ENCODE measurements at places on chromosomes 3 and 15.
A peak's percentile ranks its signal among the peaks of the same experiment; 100 is the strongest.

- peak; percentile 89 for DNase-seq
Observed at GRCh38 chr3:14431917-14432834, 29.8 kb downstream of the SLC6A6 start.

- DNase-seq: no peak
Observed at GRCh38 chr3:175778994-175779393, 919.9 kb downstream of the NAALADL2 start.

DNA sequence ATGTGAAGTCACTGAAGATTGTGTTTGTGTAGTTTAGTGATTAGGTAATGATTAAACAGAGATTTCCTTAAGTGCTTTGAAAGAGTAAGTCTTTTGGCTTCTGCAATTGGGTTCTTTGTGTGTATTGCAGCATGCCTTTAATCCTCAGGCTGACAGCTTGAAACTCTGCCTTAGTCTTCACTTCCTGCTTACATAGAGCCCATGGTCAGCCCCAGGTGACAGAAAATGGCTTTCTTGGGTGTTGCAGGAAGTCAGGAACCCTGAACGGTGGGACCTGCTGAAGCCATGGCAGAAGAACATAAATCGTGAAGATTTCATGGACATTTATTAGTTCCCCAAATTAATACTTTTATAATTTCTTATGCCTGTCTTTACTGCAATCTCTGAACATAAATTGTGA is 61.3 kb downstream of the KBTBD8 start:
- no peak for DNase-seq

DNA sequence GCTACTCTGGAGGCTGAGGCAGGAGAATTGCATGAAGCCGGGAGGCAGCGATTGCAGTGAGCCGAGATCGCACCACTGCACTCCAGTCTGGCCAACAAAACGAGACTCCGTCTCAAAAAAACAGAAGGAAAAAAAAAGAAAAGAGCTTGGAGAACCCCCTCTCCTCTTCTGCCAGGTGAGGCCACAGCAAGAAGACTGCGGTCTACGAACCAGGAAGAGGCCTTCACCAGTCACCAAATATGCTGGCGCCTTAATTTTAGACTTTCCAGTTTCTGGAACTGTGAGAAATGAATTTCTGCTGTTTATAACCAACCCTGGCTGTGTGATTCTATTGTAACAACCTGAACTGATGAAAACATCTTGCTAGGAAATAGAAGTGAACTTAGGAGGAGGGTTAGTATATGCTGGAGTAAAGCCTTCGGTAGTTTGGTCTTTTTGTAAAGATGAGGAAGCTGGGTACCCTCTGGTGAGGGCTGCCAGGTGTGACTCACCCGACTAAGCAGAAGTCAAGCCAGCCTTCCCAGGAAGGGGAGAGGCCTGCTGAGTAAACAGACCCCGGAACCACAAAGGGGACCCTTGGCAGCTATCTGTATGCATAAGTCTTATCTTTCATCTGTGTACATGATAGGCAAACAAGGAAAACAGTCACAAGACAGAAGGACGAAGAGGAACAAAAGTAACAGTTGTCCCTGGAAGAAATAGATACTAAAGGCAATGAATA is 78.7 kb downstream of the KLF13 start:
- no peak for DNase-seq

- no peak for DNase-seq
Observed at GRCh38 chr3:119296727-119297122, 2.5 kb downstream of the ARHGAP31 start.

DNA sequence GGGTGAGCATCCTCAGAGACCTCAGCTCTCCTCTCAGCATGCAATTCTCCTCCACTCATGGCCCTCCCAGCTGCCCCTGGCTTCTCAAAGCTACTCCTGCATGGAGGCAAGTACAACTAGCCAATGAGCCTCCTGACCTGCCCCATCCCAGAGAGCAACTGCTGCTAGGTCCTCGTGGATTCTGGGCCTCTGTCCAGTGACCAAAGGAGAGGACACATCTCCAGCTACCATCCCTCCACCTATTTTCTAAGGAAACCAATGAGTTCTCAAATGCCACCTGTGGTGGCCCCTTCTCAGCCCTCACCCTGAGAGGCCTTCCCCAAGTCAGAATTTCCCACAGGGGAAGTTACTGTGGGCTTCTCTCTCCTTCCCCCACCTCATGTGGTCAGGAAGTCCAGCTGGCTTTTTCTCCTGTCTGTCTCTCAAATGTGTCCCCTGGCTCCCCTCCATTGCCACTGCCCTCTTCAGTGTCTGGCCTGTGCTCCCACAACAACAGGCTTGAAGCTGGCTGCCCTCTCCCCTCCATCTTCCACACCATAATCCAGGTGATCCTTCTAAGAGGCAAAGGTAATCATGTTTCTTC is 43.0 kb downstream of the LIPC start:
- DNase-seq: no peak

DNA sequence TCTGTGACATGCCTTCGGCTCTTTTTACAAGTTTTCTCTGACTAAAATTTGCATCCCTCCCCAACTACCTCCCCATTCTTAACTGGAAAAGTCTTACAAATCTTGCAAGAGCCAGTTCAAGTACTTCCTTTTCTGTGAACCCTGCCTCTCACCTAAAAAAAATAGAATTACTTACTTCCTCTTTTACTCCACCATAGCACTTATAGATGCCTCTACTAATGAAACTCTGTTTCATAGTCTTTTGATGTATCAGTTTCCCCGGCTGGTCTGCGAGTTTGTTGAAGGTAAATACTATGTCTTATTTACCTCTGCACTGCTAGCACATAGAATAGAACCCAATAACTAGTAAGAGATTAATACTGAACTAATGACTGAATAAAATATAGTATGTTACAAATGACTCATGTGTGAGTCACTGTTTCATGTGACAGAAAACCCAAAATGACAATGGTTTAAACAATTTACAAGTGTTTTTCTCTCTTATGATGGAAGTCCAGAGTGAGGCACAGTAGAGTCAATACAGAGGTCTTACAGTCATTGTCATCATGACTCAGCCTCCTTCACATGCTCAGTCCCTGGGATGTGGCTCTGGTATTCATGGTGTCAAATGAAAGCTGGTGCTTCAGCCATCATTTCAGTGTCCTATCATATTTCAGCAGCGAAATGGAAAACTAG is 393.5 kb downstream of the RSL24D1 start:
- DNase-seq: no peak

GRCh38 chr3:196159952-196160804 is 51.0 kb downstream of the ZDHHC19 start:
- DNase-seq: no peak

DNA sequence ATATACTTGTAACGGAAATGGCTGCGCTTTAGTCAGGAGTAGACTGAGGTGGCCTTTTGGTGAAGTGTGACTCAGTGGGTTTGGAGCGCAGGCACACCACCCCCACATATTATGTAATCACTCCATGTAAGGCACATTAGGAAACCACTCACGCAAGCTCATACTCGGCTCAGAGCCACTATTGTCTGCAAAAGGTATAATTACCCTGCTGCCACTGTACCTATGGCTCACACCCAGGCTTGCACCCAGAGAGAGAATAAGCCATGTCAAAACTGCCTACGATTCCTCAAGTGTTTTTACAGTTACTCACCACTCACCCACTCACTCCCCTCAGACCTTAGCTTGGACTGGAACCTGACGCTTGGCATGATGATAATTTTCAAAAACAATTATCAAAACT is 611.9 kb upstream of the CCDC54 start:
- DNase-seq: no peak

- DNase-seq: no peak
Observed at GRCh38 chr3:185837414-185837813, 12.6 kb upstream of the IGF2BP2 start.

DNA sequence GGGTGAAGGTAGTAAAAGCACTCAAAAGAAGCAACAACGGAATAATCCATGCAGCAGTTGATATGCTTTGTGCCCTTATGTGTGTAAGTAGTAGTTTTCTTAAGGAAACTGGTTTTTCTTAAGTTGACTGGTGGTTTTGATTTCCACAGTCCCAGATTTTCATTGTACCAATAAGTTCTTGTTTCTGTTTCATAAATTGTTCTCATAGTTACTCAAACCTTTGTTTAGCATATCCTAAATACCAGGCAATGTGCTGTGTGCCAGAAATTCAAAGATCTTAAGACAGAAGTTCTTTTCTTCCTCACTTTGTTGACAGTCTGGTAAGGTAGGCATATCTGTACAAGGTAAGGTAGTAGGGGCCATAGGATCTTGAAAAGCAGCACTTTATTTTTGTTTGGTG is 40.0 kb downstream of the DNAJC13 start:
- DNase-seq: no peak

DNA sequence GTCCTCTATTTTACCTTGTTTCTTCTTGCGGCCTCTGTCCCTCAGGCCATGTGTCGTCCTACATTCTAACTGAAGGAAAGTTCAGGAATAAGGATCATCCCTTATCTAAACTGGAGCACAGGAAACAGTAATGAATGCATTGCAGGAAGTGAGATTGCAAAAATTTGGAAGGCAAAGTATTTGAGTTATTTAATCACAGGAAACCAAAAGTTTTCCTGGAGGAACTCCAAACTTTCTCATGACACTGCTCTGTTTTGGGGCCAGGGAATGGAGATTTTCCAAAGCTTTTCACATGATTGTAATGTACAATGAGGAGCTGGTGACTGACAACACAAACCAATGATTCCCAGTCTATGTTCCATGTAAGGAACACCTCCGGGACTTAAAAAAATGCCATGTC is 57.8 kb upstream of the PLSCR4 start:
- DNase-seq: no peak

DNA sequence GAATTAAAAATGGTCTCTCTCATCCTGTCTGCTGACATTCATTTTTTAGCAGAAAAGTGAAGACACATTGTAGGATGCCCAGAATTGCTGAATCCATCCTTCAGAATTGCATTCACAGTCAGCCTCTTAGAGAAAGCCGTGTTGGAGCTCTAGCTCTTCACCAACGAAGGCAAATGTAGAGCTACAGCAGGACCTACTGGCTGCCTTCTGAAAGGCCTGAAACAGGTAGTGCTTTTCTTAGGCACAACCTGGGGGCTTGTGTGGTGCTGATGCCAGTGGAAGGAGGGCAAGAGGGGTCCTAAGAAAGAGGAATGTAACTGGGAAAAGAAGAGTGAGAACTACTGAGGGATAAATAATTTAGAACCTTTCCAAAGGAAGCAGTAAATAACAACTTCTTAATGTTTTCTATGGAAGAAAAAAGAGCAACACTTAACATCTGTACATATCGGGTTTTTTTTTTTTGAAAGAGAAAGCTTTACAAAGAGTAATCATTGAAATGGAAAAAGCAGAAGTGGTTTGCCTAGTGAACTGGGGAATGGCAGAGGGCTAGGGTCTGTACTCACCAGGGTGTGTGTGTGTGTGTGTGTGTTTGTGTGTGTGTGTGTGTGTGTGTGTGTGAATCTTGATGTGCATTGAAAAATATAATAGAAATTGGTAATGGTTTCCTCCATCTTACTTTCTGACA is 297.8 kb downstream of the SATB1 start:
- no peak for DNase-seq

DNA sequence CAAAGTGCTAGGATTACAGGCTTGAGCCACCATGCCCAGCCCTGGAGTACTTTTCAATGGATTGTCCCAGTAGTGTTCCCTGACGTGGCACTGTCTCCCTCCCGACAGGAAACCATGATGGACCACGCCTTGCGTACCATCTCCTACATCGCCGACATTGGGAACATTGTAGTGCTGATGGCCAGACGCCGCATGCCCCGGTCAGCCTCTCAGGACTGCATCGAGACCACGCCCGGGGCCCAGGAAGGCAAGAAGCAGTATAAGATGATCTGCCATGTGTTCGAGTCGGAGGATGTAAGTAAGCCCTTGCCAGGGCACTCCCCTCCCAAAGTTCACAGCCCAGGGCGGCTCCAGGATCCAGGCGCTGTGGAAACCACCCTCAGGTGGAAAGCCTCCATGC is 168.1 kb downstream of the NSMCE3 start:
- no peak for DNase-seq

- no peak for DNase-seq
Observed at GRCh38 chr15:61084944-61085367, 144.1 kb downstream of the RORA start.

- DNase-seq: peak; percentile 50
Observed at GRCh38 chr3:14234251-14235002, 55.8 kb downstream of the LSM3 start.

DNA sequence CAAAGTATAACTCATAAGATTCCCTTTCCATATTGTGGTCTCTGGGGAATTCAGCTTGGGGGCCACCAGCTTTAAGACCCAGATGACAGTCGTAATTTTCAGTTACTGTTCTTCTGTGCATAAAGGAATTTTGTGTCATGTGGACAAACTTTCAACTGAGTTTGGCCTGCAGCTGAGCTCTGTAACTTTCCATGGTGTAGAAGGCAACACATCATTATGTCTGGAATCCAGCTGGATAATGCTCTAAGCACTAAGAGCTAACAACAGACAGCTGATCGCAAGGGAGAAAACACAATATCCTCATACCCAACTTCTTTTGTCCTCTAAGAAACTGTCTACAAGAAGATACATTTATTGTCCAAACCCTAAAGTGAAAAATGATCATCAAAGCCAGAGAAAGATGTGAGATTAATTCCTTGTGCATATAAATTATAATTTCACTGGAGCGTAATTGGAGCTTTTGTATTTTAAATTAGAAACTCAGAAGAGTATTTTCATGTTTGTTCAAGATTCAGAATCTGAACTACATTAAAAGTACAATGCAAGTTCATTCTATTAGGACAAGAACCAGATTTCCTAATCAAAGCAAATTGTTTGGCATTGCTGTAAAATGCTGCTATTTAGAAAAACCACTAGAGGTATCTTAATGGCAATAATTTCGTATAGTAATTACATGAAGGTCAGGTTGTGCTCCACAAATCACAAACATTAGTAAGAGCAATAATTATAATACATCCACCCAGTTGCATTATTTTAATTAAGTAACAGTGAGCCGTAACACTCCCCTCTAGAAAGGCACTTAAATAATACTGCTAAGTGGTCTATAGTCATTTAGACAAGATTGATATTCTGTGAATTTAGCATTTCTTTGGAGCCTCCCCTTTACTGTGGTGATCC is 218.8 kb downstream of the ATP8B4 start:
- no peak for DNase-seq

DNA sequence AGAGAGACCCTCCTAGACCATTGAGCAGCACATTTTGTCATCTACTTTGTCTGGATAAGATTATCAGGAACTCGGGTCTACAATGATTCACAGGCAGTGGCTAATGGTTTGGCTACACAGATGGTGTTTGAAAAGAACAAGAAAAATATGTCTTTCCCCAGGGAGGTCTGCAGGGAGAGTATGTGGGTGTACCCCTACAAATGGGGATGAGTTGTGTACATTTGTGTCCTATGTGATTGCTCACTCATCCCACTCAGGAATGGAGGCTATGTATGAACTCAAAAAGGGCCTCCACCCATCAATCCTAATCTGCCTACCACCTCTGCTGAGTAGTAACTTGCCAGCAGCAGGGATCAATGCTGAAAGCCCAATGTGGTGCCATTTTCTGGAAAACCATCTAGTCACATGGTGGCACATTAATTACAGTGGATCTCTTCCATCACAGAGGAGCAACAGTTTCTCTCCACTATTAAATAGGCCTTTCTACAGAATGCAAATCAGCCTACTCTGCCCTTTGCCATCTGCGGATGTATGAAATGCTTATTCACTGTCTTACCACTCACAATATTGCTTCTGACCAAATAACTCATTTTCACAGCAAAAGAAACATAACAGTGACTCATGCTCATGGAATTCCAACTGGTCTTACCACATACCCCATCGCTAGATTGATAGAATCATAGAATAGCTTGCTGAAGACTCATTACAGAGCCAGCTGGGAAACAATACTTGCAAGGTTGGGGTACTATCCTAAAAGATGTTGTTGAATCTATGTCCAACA is 48.3 kb upstream of the TRIM42 start:
- no peak for DNase-seq

Measured in heart left ventricle (tissue), 16 donors.